NCI-H510A treated with DMSO at 0.1 percent for 48 hours (cell line): ENCODE measurements at places on chromosomes 3 and 15.

GRCh38 chr3:55174747-55175146, 246.9 kb upstream of the LRTM1 start:
- DNase-seq: no peak

DNA sequence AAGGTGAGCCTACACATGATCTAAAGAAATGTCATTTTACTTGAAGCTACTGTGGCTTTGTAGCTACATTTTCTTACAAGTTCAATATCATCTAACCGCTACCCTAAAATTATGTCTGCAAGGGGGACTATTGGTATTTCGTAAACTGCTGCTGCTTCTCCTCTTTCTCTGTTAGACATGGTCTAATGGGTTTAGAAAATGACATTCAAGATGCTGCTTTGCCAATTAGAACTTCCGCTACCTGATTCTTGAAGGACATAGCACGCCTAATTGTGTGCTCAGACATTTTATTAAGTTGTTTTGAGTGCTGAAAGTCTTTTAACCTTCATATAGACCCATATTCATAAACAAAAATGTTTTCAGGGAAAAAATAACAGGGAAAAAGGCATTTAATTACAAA, 283.7 kb upstream of the ICE2 start:
- no peak for DNase-seq

GRCh38 chr3:103787164-103787871, 1352.5 kb downstream of the ZPLD1 start:
- DNase-seq: no peak

DNA sequence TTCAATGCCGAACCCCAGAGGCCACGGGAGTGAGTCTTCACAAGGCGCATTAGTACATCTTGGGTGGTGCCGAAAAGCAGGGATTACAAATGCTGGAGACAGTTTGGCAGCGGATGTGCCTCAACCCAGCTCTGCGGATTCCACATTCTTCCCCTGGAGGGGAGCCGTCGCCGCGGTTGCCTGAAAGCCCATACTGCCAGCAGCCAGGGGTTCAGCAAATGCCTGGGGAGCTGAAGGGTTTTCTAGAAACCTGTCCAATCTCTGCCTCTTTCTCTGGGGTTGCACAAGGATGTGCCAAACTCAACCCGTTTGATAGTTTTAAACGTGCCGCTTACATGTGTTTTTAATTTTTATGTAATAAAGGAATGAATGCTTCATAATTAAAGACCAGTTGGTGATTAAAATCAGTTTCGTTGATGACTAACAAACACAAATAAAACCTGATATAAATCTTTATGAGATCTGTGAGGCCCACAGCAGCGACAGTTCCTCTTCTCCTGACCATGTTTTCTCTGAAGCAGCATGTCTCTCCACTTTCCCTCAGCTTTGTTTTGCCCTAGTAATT, 74.6 kb upstream of the LEKR1 start:
- DNase-seq: no peak

- peak; percentile 37 for DNase-seq
Observed at GRCh38 chr3:32403663-32404062, 12.0 kb downstream of the CMTM7 start.

DNA sequence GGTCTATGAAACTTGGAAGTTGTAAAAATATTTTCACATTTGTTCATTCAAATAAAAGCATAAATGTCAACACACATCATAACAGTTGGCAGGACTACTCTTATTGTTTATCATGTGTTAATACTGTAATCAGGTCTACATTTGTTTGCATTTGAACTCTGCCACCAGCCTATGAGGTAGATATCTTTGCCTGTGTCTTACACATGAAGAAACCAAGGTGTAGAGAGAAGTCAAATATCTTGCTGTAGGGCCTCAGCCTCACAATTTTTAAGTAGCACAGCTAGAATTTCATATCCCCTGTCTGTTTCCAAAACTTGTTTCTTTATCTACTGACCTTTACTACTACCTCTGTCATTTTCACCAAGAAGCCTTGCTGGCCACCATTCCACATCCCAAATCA, 161.9 kb downstream of the ZIC4 start:
- DNase-seq: peak; percentile 6

- DNase-seq: no peak
Observed at GRCh38 chr3:31567036-31567435, 34.3 kb downstream of the STT3B start.

DNA sequence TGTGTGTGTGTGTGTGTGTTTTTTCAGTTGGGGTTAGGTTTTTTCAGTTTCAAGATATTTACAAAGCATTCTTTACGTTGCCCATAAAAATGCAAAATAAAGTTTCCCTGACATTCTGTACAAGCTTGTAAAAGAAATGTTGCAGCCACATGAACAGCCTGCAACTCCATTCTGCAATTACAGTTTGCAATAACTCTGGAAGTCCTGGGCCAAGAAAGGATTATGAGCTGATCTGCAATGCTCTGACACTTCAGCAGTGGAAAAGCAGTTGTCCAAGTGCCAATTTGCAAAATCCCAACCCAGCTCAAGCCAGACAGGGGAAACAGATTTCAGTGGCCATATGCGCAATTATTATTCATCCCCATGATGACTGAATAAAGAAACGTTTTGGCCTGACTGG, 322.1 kb downstream of the MEX3B start:
- no peak for DNase-seq

GRCh38 chr3:125150525-125151441, 61.8 kb downstream of the SLC12A8 start:
- peak; percentile 4 for DNase-seq
